ENCODE measurements at places on chromosomes 2 and 18.

DNA sequence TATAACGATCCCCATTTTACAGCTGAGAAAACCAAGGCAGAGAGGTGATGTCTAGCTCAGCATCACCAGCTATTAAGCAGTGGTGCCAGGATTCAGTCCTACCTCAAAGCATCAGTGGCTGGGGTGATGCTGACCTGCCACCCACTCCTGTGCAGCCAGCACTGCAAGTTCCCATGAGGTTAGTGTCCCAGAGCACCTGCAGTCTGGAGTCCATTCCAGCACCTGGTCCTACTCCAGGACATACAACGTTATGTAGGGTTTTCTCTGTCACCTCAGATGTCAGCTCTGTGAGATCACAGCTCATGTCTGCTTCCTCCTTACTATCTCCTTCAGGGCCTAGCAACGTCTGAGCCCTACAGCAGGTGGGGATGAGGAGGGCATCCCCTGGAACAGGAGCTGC, 328.0 kb upstream of the HS6ST1 start:
- no peak for DNase-seq

DNA sequence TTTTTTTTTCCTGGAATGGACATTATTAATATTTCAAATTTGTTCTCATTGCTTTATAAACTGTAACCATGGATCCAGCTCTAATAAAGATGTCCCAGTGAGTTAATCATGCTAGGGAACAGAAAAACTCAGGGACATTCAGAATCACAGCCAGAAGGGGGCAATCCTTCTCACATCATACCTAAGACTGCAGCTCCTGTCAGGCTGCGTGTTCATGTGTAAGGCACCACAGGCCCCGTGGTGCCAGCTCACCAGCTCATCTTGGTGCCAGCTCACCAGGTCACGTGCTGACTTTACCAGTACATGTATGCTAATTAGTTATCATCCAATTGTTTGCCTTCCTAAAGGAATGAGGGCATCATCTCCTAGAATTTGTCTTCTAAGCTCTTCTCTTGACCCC, 84.7 kb upstream of the NEDD4L start:
- DNase-seq = peak; percentile 43

GRCh38 chr2:133802409-133803039, 234.3 kb upstream of the NCKAP5 start:
- no peak for DNase-seq

DNA sequence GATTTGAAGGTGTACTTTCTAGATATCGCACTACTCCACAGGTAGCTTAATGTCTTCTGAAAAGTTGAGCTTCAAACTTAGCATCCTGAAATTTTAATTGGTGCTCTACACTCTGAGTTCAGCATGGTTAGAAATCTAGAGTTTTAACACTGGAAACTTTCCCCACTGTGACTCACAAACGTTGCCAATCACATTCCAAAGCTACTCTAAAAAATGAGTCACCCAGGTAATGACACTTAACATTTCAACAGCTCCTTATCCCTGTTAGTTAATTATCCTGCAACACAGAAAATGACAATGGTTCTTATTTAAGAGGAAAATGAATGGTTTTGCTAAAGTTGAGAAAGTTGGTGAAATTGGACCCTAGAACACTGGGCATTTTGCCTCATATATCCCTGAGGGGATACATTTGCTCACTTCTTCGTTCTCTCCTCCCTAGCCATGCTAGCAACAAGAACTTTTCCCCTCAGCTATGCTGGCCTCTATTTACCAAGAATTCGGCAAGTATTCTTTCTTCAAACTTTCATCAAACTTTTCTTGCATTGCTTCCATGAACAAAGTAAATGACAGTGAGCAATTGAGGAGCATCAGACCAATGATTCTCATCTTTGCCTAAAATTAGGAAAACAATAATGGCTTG, 1024.1 kb upstream of the KLHL29 start:
- no peak for DNase-seq

GRCh38 chr18:62610351-62610700, 87.5 kb downstream of the ZCCHC2 start:
- DNase-seq = no peak

Data from HuH-7 (cell line).